ENCODE measurements at places on chromosomes 2 and 18. TPM values are rescaled to one million over a fixed set of nuclear protein-coding genes. Genes with fewer than 3 reads are reported as not detected.
A peak's percentile ranks its signal among the peaks of the same experiment; 100 is the strongest.

Gene DYNAP
- polyA plus RNA-seq, result not detected

Gene DGUOK
- 89.3 TPM for polyA plus RNA-seq

Gene CDKL4
- polyA plus RNA-seq, result not detected

Gene CDH20
- polyA plus RNA-seq, result not detected

Gene PDK1
- 4.8 TPM for polyA plus RNA-seq

GRCh38 chr2:32474381-32474780 is 117.6 kb downstream of the BIRC6 start:
- no peak for DNase-seq
- no peaks in the 10 kb centered on the region for H3K4me1 ChIP-seq
- no peak overlapping the region for H3K4me3 ChIP-seq
- H3K27ac ChIP-seq, result no peak overlapping the region
- H3K27me3 ChIP-seq, result no peaks in the 10 kb centered on the region
- H3K36me3 ChIP-seq, result peaks cover 1% of the 10 kb centered on the region

DNA sequence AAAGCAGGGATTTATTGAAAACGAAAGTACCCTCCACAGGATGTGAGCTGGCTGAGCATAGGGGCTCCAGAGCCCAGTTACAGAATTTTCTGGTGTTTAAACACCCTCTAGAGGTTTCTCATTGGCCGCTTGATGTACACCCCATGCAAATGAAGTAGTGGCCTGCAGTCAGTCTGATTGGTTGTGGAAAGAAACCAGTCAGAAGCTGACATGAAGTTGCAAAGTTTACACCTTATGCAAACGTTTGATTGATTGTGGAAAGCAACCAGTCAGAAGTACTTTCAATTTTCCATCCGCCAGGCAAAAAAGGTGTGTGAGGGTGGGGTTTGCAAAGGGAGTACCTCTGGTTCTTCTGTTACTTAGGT is 62.3 kb downstream of the VWA3B start:
- H3K36me3 ChIP-seq, result no peaks in the 10 kb centered on the region

DNA sequence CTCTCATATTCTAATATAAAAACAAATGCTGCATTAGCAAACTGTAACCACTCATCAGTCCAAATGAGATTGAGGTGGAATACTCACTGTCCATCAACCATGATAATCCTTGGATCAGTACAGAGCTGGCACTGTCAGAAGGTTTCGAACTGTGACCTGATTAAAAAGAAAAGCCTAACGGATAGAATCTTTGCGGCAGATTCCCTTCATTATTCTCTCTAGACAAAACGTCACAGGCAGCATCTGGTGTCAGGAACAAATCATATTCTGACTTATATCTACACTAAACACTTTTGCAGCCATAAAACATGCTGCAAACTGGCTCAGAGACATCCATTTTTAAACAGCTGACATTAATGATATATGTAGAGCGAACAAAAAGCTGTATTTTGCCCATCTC is 677.7 kb upstream of the NXPH2 start:
- H3K27ac ChIP-seq, result no peak overlapping the region
- H3K4me3 ChIP-seq, result no peak overlapping the region
- H3K36me3 ChIP-seq, result no peaks in the 10 kb centered on the region
- no peaks in the 10 kb centered on the region for H3K4me1 ChIP-seq
- H3K27me3 ChIP-seq, result no peaks in the 10 kb centered on the region

GRCh38 chr2:74735009-74735408 is 81.0 kb downstream of the SEMA4F start:
- H3K27me3 ChIP-seq, result no peaks in the 10 kb centered on the region
- H3K36me3 ChIP-seq, result no peaks in the 10 kb centered on the region
- no peak overlapping the region for H3K27ac ChIP-seq
- no peaks in the 10 kb centered on the region for H3K4me1 ChIP-seq

DNA sequence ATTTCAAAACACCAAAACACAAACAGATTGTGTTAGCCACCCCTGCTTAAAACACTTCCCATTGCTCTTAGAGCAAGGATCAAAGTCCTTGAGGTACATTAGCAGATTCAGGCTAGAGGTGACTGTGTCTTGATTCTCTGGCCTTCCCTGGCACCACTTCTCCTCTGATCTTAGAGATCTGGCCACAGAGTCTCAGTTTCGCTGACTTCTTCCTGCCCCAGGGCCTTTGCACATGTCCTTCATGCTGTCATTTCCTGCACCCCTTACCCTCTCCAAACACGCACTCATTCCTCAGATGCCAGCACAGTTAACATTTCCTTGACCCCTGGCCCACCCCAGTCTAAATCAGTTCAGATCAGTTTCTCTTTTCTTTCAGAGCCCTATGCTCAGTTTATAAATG is 16.9 kb downstream of the CXCR4 start:
- no peaks in the 10 kb centered on the region for H3K36me3 ChIP-seq
- no peak overlapping the region for H3K27ac ChIP-seq
- no peak for DNase-seq
- no peaks in the 10 kb centered on the region for H3K27me3 ChIP-seq
- no peak overlapping the region for H3K4me3 ChIP-seq

DNA sequence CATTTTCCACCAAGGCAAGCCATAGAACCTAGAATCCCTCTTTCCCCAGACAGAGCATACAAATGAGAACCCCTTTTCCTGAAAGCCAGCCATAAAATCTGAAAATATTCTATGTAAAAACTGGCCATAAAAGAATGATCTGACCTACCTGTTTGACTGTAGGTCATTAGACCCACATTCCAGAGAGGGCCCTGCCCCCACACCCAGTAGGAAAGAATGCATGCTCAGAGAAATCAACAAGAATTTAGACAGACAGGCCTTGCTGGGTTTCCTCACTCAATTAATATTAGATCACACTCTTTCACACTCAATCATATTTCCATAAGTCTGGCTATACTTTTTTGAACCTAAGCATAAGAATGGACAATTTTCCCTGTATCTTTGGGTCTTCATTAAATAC is 929.5 kb downstream of the ERBB4 start:
- H3K4me1 ChIP-seq, result no peaks in the 10 kb centered on the region
- no peak for DNase-seq
- no peak overlapping the region for H3K4me3 ChIP-seq
- no peak overlapping the region for H3K27ac ChIP-seq
- no peaks in the 10 kb centered on the region for H3K27me3 ChIP-seq

- DNase-seq, result peak; percentile 37
- H3K27me3 ChIP-seq, result peaks cover 19% of the 10 kb centered on the region
- H3K4me1 ChIP-seq, result no peaks in the 10 kb centered on the region
- no peak overlapping the region for H3K4me3 ChIP-seq
Measured at GRCh38 chr2:241040081-241040803, 41.8 kb downstream of the SNED1 start.

- H3K4me1 ChIP-seq, result peaks cover 100% of the 10 kb centered on the region
- no peaks in the 10 kb centered on the region for H3K36me3 ChIP-seq
- H3K27me3 ChIP-seq, result no peaks in the 10 kb centered on the region
- H3K4me3 ChIP-seq, result no peak overlapping the region
- peak; percentile 65 for DNase-seq
Measured at GRCh38 chr2:217951521-217952247, 51.1 kb downstream of the TNS1 start.

DNA sequence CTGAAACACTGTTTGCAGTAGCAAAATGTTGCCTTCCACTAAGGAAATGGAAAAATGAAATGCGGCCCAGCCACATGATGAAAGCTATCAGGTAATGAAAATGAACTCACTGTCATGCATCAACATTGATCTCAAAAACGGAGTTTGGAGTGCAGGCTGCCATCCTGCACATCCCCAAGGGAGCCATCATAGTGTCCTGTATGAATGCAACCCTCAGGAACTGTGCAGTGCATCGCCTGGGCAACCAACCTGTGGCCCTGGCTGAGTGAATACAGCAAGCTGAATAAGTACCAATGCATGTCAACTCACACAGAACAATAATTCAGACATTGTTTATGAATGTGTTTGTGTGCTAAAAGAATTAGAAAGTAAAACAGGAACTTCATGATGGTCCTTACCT is 23.1 kb upstream of the TXNDC2 start:
- no peaks in the 10 kb centered on the region for H3K27me3 ChIP-seq
- no peak overlapping the region for H3K4me3 ChIP-seq
- DNase-seq, result no peak
- no peaks in the 10 kb centered on the region for H3K4me1 ChIP-seq

GRCh38 chr2:200993097-200993496 is 29.6 kb upstream of the ORC2 start:
- H3K4me3 ChIP-seq, result no peak overlapping the region
- DNase-seq, result no peak
- H3K36me3 ChIP-seq, result peaks cover 9% of the 10 kb centered on the region
- H3K27ac ChIP-seq, result no peak overlapping the region
- H3K4me1 ChIP-seq, result no peaks in the 10 kb centered on the region

DNA sequence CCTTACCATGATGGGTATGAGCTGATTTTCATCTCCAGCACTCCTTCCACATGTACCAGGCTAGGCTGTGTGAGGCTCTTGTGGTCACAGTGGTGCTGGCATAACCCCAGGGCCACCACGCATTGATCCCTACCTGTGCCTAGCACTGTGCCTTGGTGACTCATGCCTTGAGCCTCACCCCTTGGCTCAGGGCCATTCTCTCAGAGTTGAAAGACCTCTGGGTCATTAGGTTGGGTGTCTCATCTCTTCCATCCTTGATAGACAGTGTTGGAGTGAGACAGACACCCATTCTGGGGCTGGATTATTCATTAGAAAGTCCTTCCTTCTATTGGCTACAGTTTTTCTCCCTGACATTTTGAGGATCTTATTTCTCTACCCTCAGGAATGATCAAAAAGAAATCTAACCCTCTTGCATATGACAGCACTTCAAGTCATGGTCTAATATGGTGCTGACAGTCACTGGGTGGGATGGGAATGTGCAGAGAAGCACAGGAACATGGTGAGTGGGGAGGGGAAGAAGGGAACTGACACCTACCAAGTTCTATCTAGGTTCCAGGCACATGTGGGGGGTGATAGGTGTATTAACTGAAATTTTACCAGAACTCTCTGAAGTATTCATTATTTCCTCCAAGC is 41.3 kb downstream of the DYSF start:
- DNase-seq, result no peak
- H3K27me3 ChIP-seq, result no peaks in the 10 kb centered on the region
- H3K4me3 ChIP-seq, result no peak overlapping the region
- no peaks in the 10 kb centered on the region for H3K36me3 ChIP-seq
- H3K27ac ChIP-seq, result no peak overlapping the region
- no peaks in the 10 kb centered on the region for H3K4me1 ChIP-seq

GRCh38 chr2:172927641-172928357 is 147.8 kb upstream of the MAP3K20 start:
- no peaks in the 10 kb centered on the region for H3K27me3 ChIP-seq
- H3K27ac ChIP-seq, result peak overlapping the region; percentile 55
- peak; percentile 69 for DNase-seq
- no peaks in the 10 kb centered on the region for H3K36me3 ChIP-seq

GRCh38 chr2:71939588-71940535 is 207.8 kb downstream of the CYP26B1 start:
- no peaks in the 10 kb centered on the region for H3K27me3 ChIP-seq
- H3K36me3 ChIP-seq, result no peaks in the 10 kb centered on the region
- DNase-seq, result no peak
- no peak overlapping the region for H3K4me3 ChIP-seq
- peaks cover 17% of the 10 kb centered on the region for H3K4me1 ChIP-seq

DNA sequence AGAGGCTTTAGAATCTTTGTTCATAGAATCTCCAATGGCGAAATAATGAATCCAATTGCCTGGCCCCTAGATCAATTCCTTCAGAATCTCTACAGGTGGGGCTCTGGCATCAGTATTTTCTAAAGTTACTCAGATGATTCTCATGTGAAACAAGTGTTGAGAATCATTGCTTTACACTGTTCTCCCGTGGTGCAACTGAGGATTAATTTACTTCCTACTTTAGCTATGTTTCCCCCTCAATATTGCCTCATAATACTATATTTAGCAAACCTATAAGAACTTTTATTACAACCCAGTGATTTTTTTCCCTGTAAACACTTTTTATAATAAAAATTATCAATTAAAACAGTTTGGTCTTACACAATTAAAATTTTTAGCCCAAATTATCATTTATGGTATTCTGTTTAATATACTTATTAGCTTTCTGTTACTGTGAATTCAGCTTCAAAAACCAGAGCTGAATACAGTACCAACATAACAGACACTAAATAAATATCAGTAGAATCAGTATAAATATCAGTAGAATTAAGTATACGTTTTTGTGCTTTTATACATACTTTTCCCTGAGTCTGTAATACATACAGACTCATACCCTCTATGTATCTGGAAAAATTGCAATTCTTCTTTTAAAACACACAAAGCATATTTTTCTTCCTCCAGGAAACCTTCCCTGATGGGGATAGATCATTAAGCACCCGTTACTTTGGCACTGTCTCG is 20.8 kb downstream of the SLC38A11 start:
- no peak overlapping the region for H3K27ac ChIP-seq
- no peak overlapping the region for H3K4me3 ChIP-seq
- DNase-seq, result no peak
- no peaks in the 10 kb centered on the region for H3K4me1 ChIP-seq
- H3K27me3 ChIP-seq, result no peaks in the 10 kb centered on the region

GRCh38 chr18:7919565-7919964 is 352.4 kb downstream of the PTPRM start:
- no peak for DNase-seq
- no peak overlapping the region for H3K4me3 ChIP-seq
- H3K27ac ChIP-seq, result no peak overlapping the region
- H3K36me3 ChIP-seq, result no peaks in the 10 kb centered on the region

GRCh38 chr18:24679062-24679461 is 218.6 kb downstream of the HRH4 start:
- no peaks in the 10 kb centered on the region for H3K27me3 ChIP-seq
- H3K4me3 ChIP-seq, result no peak overlapping the region
- no peak overlapping the region for H3K27ac ChIP-seq
- H3K36me3 ChIP-seq, result no peaks in the 10 kb centered on the region

GRCh38 chr2:215606219-215606618 is 170.4 kb upstream of the FN1 start:
- no peak overlapping the region for H3K4me3 ChIP-seq
- peaks cover 7% of the 10 kb centered on the region for H3K4me1 ChIP-seq
- no peak overlapping the region for H3K27ac ChIP-seq

DNA sequence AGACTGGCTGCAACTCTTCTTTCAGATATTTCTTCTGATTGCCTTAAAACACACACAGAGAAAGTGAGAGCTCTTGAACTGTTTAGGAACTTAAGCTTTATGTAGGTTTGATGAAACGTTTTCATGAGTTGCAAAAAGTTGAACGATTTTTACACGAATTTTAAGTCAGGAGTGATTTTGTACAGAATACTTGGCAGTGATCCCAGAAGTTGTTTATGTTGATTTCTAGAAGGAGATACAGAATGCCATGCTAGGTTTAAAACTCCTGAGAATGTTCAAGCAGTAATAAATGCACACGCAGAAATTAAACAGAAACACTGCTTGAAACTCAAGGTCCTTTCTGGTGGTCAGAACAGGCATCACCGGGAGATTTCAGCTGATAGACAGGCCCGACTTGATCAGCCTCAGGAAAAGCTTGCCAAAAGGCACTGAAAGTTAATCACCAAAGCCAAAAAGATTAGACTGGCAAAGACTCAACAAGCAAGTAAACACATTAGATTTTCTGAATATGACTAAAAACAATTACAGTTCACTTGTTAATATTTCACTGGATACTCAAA is 123.1 kb downstream of the SOCS6 start:
- no peaks in the 10 kb centered on the region for H3K4me1 ChIP-seq
- no peak for DNase-seq
- H3K4me3 ChIP-seq, result no peak overlapping the region
- H3K27ac ChIP-seq, result no peak overlapping the region
- H3K36me3 ChIP-seq, result no peaks in the 10 kb centered on the region
